ENCODE measurements at places on chromosomes 11 and 22. TPM values are rescaled to one million over a fixed set of nuclear protein-coding genes. Genes with fewer than 3 reads are reported as not detected.

GRCh38 chr11:37109286-37109585 is 511.2 kb upstream of the RAG2 start:
- DNase-seq, result no peak

GRCh38 chr11:102590276-102591049 is 34.7 kb downstream of the MMP20 start:
- DNase-seq, result no peak

GRCh38 chr11:6598555-6598954 is 4.9 kb downstream of the RRP8 start:
- no peak for DNase-seq

DNA sequence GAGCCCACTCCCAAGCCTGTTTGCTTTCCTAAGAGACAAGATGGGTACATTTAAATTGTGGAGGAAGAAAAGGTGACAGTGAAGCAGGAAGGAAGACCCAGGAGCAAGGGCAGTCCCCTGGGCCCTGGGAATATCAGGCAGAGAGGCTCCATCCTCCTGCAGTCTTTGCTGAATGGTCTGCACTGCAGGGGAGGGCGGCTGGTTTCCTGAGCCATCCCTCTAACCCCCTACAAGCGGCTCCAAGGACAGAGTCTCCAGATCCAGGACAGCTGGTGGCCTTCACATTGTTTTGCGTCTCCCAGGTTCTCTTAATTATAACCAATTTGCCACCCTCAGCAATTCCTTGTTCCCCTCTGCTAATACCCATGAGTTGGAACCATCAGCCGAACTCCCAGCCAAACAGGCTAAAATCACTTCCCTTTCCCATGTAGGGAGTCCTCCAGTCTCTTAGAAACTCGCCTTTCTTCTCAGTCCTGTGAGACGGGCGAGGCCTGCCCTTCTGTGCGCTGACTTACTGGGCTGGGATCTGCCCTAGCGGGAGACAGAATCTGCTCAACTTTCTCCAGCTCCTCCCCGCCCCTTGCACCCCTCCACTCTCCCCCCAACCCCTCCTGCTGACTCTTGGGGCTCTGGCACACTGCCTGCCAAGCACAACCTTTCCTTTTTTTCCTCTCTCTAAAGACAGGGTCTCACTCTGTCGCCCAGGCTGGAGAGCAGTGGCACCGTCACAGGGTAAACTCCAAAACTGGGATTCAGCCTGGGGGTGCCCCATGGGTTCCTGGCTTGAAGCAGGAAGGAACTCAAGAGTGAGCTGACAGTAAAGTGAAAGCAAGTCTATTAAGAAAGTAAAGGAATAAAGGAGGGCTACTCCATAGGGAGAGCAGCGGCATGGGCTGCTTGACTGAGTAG is 53.4 kb upstream of the EMID1 start:
- DNase-seq, result no peak

- DNase-seq, result no peak
Measured at GRCh38 chr11:12968826-12969225, 40.3 kb upstream of the RASSF10 start.

DNA sequence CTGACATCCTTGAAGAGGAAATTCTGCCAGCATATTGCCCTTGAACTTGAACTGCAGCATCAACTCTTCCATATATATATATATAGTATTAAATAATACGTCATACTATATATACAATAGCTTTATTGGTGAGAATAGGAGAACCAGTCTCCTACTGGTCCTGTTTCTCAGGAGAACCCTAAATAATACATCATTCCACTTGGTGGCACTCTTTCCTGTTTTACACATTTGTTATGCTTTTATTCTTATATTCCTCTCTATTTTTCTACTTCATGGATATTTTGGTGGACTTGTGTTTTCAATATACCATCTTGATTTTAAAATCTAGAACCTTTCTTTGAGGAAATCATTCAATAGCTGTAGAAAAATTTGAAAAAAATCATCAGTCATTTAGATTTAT is 193.3 kb downstream of the TRPC6 start:
- DNase-seq, result no peak

DNA sequence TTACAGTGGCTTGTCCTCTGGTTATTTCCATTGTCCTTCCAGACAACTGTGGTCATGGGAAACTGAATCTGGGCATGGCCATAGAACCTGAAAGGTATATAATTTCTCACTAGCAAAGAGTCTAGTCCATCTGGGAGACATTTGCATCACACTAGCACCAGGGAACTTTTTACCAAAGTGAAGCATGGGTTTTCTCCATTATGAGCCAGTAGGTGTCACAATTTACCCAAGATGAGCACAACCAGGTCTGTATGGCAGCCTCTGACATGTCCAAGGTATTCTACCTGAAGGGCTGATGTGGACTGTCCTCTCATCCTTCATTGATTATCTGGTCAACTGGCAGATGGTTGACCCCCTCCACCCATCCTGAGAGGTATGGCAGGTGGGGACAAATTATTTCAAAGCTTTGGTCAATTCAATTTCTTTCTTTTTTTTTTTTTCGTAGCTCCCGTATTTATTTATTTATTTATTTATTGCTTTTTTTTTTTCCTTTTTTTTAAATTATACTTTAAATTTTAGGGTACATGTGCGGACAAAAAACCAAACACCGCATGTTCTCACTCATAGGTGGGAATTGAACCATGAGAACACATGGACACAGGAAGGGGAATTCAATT is 425.9 kb downstream of the TMEM135 start:
- no peak for DNase-seq

DNA sequence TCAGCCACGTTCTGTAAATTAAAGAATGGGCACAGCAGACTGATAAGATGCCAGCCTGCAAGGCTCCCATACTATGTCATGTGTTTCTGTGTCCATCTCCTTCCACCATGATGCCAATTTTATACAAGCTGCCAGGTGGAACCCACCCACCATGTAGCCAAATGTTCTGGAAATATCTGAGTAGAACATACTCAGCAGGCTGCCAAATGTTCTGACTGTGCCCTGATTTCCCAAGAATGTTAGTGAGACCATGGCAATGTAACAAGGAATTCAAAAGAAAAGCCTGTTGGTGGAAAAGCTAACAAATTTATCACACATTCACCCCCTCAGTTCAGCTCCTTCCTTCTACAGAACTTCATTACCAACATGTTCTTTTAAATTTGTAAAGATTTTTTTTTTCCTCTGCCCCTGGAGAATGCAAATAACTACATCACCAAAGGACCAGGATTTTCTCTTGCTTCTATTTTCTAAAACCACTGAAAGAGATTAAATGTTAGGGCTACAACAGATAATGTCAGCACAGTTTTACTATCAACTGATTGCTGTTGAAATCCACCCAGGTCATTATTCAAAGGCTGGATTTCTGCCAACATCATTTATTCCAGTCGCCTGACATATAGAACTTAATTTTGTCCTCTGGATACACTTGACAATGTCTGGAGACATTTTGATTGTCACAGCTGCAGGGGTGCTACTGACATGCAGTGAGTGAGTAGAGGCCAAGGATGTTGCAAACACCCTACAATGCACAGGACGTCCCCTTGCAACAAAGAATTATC is 3.1 kb downstream of the DMC1 start:
- DNase-seq, result no peak

DNA sequence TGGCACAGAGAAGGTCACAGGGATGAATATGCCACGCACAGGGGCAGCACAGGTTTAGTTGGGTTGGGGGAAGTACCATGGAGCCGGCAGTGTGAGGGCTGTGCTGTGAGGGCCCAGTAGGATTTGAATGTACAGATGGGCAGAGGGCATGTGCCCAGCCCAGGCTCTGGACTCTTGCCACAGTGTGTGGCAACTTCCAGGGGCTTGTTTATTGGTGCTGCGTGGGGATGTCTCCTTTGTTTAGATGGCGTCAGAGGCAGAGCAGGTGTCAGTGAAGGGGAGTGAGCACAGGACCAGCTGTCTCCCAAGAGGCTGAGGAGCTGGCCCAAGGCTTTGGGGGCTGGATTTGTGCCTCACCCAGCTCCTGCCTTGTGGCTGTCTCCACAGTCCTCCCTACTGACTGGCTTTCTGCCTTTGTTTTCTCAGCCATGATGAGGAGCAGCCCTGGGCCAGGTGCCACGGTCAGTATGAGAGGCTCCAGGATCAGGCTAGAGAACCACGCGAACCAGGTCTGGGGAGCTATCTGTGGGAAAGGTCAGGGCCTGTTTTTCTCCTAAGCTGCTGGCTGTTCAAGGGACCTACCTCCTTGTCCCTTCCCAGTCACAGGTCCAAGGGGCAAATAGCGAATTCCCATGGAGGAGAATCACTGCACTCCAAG is 21.9 kb downstream of the SUN2 start:
- no peak for DNase-seq

DNA sequence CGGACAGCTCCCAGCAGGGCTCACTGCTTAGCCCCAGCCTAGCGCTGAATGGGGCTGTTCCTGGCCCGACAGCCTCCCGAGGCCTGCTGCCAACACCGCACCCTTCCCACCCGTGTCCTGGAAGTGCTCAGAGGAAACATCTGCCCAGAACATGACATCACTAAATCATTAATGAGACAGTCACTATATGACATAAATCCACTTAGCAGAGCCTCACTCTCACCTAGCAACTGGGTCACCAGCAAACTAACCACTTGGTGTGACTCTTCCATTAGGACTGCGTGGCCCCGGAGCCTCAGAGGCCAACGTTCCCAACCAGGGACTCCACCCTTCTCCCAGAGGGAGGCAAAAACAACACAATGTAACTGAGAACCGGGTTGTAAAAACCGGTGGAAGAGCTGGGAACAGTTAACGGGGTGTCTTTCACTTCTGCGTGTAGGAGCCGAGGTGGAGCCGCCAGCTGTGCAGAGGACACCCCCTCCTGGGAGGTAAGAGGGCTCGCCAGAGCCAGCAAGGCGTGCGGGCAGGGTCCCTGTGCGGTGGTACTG is 21.4 kb upstream of the PACSIN2 start:
- DNase-seq, result no peak

DNA sequence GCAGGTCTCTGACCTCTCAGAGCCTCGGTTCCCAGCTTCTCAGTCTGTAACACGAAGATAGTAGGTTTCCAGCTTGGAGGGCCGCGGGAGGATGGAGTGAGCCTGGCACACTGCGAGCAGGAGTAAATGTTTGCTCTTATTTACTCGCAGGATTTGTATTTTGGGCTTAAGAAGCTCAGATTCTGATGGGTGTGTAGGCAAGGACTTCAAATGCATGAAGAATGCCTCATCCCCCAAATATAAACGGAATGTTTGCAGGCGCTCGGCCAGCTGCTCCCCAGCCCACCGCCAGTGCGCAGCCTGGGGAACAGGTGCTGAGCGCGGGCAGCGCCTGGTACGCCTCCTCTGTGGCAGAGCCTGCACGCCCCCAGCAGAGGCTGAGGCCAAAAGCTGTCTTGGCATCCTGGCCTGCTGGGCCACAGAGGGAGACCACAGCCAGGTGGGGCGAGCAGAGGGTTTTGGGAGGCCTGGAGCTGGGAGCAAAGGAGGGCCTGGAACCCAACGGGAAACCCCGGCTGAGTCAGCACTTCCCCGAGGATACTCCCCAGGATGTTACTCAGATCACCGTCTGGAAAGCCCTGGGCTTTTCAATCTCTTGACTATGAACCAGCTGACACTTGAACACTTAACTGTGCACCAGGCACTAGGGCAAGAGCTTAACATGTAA is 9.4 kb downstream of the EHD1 start:
- DNase-seq, result no peak

- no peak for DNase-seq
Measured at GRCh38 chr11:67023957-67024353, 1.0 kb downstream of the SYT12 start.

DNA sequence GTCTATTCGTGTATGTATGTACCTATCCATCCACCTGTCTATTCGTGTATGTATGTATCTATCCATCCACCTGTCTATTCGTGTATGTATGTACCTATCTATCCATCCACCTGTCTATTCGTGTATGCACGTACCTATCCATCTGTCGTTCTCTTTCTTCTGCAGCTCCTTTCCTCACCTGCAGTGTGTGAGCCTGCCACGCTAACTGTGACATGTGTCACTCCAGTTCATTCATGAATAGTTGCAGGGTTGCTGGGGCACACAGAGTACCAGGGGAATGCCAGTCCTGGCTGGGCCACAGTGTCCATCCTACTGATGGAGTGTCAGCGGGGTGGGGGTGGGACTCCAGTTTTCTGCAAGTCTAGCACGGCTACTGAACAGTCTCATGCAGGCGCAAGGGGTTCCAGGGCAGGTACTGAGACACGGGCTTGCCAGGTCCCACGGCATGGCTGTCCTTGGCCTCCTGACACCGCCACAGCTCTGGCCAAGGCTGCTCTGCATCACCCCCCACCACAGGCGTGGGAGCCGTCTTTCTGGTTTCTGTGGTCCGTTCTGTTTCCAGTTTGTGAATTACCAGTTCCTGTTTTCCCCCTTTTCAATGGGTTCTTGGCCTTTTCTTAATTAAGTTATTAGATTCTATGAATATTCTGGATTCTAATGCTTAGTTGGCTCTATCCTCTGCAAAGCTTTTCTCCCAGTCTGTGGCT is 88.8 kb upstream of the CLDN5 start:
- no peak for DNase-seq

DNA sequence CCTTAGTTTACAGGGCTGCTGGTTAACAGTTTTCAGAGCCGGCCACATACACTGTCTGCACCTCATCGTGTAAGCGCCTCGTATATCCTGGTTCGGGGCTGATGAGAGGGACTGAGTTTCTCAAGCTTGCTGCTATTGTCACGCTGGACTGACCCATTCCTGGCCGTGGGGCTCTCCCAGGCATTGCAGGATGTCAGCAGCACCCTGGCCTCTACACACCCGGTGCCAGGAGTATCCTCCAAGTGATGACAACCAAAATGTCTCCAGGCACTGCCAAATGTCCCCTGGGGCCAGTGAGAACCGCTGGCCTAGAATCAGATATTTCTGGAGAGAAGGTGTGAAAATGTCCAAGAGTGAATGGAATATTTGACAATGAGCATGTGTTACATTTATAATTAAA is 82.8 kb downstream of the ST3GAL4 start:
- no peak for DNase-seq

Gene XKR3
- not detected for total RNA-seq
